PC-9 (cell line): ENCODE measurements at places on chromosomes 12 and 14. TPM values are rescaled to one million over a fixed set of nuclear protein-coding genes. Genes with fewer than 3 reads are reported as not detected.

DNA sequence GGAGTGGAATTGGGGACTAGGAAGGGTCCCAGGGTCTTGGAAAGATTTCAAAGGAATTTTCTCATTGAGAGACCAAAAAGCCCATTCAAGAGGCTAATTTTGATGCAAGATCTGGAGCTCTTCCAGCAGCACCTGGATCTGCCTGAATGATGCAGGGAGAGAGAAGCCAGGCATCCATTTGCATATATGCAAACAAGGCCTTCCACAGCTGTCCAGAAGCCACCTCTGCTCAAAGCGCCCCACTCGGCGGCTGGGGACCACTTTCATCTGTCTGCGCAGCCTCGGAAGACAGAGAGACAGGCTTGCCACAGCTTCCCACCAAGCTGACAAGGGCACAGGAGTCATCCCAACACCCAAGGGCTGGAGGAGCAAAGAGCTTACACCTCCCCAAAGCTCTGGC lies 295.6 kb downstream of the DPF3 start:
- DNase-seq, result no peak

DNA sequence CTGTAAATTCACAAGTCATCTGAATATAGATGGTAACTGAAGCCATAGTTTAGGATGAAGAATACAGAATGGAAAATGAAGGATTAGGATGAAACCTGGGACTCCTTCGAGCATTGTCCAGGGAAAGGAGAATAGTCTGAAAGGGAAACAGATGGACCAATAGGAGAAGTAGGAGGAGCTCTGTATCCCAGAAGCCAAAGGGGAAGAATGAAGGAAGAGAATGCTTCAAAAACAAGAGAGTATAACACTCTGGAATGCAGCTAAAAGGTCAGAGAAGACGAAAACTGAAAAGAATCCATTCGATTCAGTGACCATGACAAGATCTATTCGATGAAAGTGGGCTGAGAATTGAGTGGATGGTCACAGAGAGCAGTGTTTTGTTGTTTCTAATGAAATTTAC lies 1.0 kb downstream of the GMFB start:
- DNase-seq, result no peak

DNA sequence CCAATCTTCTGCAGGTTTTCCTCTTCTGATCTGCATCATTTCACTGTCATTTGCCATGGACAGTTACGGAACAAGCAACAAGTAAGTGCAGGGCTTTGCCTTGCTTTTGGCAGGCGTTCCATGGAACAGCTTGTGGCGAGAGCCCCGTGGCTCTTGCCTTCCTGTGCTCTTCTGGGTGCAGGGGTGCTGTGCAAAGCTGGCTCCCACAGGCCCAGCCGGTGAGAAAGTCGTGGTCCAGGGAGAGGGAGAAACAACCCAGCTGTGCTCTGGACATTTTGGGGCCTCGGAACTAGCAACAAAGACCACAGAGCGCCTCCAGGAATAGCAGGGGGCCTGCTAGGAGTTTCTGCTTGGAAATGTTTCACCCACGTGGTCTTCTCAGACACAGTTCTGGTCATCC lies 164.7 kb downstream of the ADGRD1 start:
- no peak for DNase-seq

The DAO gene
- not detected in 2 replicates for total RNA-seq

The OTOGL gene
- total RNA-seq, result not detected in 2 replicates

GRCh38 chr14:51846631-51847488 lies 13.6 kb upstream of the GNG2 start:
- no peak for DNase-seq

- DNase-seq, result no peak
Measured at GRCh38 chr12:16421806-16422205, 74.4 kb downstream of the MGST1 start.

DNA sequence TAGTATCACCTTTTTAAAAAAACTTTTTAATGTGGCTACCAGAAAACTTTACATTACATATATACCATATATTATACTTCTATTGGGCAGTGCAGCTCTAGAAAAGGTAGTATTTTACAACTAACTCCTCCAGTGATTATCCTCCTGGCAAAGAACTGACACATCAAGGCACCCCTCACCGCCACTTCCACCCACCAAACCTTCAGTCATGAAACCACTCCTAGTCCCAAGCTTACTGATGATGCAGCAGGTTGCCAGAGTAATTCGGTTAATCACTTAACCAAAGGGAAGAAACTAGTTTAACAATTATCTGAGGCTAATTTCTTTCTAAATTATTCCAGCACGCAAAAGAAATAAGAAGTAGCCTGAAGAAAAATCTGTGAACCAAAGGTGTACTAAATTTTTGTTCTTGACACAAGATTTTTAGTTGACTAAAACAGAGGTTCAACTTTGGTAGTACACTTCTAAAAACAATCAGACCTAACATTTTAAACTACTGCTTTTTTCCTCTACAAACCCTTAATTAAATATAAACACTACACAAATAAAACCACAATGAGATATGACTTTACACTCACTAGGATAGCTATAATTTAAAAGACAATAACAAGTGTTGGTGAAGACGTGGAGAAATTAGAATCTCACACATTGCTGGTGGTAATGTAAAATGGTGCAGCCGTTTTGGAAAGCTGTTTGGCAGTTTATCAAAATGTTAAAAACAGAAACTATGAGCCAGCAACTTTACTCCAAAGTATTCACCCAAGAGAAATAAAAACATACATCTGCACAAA lies 16.7 kb downstream of the SPPL3 start:
- DNase-seq, result no peak

GRCh38 chr14:22314183-22314820 lies 274.7 kb downstream of the DAD1 start:
- DNase-seq, result no peak

The WASHC3 gene
- total RNA-seq, result 20.9 and 29.7 TPM in 2 replicates

- no peak for DNase-seq
Measured at GRCh38 chr12:90826036-90826435, 128.9 kb downstream of the CCER1 start.

- no peak for DNase-seq
Measured at GRCh38 chr12:132243596-132244310, 85.6 kb downstream of the GALNT9 start.

GRCh38 chr14:65847075-65847847 lies 434.7 kb downstream of the FUT8 start:
- no peak for DNase-seq
